ENCODE measurements at places on chromosomes 3 and 15. TPM values are rescaled to one million over a fixed set of nuclear protein-coding genes. Genes with fewer than 3 reads are reported as not detected.

Gene PTH1R
- total RNA-seq = not detected

Gene ZNF860
- total RNA-seq = 1.2 TPM

Gene GPR62
- total RNA-seq = not detected

Gene GLDN
- total RNA-seq = 13.3 TPM

Gene MYZAP
- total RNA-seq = not detected

Gene KIF7
- 10.6 TPM for total RNA-seq

Gene ASB14
- total RNA-seq = not detected
